A549 treated with RU486 at 1 μM for 4 hours (cell line): ENCODE measurements at places on chromosomes 12 and 14. TPM values are rescaled to one million over a fixed set of nuclear protein-coding genes. Genes with fewer than 3 reads are reported as not detected.

Gene CMA1
- not detected in 5 replicates for total RNA-seq

Gene TAS2R7
- not detected in 5 replicates for total RNA-seq

Gene BMAL2
- total RNA-seq: 13.0 to 26.9 TPM (median 22.6 TPM) in 5 replicates

Gene SIX4
- total RNA-seq: 2.1 to 4.2 TPM (median 3.6 TPM) in 5 replicates

Gene PDZRN4
- total RNA-seq: 0.03 TPM in 1 of 5 replicates, not detected in the others

Gene ZCRB1
- 59.4 to 68.9 TPM (median 61.8 TPM) in 5 replicates for total RNA-seq

Gene CLBA1
- total RNA-seq: 13.9 to 18.6 TPM (median 18.3 TPM) in 5 replicates

Gene TAS2R9
- total RNA-seq: not detected in 5 replicates

Gene L3HYPDH
- total RNA-seq: 42.5 to 49.1 TPM (median 47.7 TPM) in 5 replicates

Gene KRT82
- not detected in 5 replicates for total RNA-seq

Gene LGR5
- total RNA-seq: not detected in 5 replicates

Gene TTC5
- total RNA-seq: 18.3 to 25.0 TPM (median 20.4 TPM) in 5 replicates

Gene NANOG
- not detected in 5 replicates for total RNA-seq

Gene RTN1
- total RNA-seq: 0.06 TPM in 1 of 5 replicates, not detected in the others

Gene CACNA2D4
- total RNA-seq: not detected in 5 replicates

Gene PALS1
- 9.2 to 22.4 TPM (median 17.3 TPM) in 5 replicates for total RNA-seq

Gene WNT1
- total RNA-seq: 0.18 TPM in 1 of 5 replicates, not detected in the others
